OCI-M1 (cell line): ENCODE measurements at places on chromosomes 16 and 17.

GRCh38 chr16:73323880-73324279, 276.0 kb upstream of the ZFHX3 start:
- no peak for DNase-seq

DNA sequence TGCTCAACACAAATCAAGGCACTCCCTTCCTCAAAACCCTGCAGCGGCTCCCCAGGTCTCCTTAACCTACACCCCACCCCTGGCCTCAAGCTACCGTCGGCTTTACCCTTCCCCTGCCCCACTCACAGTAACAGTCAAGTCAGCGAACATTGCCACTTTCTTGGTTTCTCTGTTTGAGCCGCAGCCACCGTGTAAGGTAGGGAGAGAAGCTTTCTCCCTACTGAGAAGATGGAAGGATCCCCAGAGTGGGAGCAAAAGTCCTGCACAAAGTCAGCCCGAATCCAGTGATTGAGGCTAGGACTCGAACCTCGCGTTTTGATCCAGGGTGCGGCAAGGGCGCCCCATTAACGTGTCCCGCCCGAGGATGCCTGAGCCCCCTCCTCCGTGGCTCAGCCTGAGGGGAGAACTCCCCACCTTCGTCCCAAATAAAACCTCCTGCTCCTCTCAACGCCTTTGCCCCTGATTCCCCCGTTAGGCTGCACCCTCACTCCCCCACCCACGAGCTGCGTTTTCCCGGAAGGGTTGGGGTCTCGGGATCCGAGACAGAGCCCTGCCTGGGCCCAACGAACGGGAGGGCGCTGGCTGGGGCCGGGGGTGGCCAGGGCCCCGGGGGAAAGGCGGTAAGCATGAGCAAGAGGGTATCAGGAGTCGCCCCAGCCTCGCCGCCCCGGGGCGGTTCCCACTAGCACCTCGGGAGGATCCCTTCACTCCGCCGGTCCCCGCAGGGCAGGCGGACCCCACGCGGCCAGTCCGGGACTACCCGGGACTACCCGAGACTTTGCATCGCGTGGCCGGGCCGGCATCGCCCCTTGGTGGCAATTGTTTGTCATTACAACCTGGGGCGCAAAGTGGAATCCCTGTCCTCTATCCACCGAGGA, 9.9 kb upstream of the NAGS start:
- DNase-seq = peak; percentile 82

DNA sequence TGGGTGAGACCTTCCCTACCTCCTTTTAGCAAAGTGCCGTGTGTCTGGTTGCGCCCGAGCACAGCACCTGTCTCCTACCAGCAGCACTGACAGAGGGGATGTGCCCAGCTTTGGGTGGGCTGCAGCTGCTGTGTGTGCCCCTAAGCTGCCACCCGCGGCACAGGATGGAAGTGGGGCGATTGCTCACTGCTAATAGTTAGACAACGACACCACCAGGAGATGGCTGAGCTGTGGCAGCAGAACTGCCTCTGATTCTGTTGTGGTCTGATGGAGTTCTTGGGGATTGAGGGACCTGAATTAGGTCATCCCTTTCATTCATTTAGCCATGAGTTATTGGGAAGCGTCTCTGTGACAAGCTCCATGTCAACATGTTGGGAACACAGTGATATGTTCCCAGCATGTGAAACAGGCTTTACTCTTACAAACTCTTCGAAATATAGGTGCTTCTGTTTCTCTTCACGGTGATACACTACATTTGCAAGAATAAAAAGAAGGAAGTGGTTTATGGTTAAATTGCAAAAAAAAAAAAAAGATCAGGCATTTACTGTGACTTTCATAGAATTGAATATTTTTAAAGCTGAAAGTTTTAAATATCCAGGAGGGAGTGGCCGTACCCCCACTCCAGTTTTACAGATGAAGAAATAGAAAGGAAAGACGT, 184.4 kb downstream of the MAF start:
- DNase-seq = no peak

GRCh38 chr16:84925092-84925772, 86.1 kb downstream of the ZDHHC7 start:
- DNase-seq = peak; percentile 75

DNA sequence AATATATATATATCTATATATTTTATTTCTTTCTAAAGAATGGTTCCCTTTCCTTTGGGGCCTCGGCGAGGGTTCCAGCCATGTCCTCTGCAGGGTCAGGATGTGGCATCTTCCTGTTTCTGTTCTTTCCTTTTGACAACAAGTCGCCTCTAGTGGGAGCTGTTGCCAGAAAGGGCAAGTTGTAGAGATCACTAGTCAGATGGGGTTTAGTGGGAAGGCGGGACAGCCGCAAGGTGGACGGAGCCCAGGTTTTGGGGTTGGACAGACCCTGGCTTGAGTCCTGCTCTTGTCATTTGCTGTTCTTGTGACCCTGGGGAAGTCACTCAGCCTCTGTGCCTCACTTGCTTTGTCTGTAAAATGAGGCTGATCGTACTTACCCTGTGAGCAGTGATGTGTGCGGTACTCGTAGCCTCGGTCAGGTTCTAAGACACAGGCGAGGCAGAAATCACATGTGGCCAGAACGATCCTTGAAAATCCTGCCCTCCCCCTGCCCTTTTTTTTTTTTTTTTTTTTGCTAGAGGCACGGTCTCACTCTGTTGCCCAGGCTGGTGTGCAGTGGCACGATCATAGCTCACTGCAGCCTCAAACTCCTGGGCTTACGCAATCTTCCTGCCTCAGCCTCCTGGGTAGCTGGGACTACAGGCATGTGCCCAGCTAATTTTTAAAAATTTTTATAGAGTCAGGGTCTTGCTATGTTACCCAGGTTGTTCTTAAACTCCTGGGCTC, 80.1 kb downstream of the ABCC6 start:
- DNase-seq = peak; percentile 46

GRCh38 chr16:17350207-17350606, 120.6 kb downstream of the XYLT1 start:
- no peak for DNase-seq

GRCh38 chr16:79658301-79659033, 57.9 kb upstream of the MAF start:
- no peak for DNase-seq

DNA sequence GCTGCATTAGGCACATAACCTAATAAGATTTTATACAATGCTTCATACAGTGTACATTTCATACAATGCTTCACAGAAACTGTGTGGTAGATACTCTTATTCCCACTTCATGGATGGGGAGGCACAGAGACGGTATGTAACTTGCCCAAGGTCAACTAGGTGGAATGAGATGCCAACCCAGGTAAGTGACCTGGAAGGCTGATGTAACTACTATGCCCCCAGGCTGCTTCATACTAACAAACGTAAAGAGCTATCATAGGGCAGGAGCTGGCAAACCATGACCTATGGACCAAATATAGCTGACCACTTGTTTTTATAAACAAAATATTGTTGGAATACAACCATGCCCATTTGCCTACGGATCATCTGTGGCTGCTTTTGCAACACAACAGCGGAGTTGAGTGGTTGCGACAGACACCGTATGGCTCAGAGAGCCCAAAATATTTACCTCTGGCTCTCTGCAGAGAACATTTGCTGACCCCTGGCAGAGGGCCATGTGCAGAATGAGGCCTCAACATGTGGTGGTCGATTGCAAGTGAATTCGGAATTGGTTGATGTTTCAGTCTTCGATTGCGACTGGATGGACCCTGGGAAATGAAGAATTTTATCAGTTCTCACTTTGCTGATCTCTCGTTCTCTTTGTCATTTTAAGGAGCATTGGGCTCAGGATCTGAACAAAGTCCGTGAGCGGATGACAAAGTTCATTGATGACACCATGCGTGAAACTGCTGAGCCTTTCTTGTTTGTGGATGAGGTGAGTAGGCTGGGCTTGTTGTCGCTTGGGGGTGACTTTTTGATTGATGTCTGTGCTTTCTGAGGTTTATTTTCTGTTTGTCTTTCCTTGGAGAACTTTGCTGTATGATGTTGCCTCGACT, 109.7 kb downstream of the PLCG2 start:
- DNase-seq = no peak

- DNase-seq = peak; percentile 95
These were observed 2.6 kb upstream of the SRL start for GRCh38 chr16:4244254-4245076.

DNA sequence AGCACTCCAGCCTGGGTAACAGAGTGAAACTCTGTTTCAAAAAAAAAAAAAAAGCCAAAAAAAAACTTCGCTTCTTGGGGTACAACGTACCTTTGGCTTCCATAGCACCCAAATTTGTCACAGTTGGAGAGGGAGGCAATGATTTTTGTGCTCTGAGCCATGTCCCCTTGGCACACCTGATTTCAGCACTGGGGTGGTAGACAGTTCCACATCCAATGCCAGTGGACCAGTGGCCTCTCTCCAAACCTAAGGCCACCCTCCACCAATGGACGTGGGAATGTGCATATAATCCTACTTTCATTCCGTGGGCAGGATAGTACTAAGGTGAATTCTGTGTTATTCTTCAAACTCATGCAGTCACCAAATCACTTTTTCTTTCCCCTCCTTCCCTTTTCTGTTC, 47.5 kb downstream of the SALL1 start:
- no peak for DNase-seq
